HL-60 (cell line): ENCODE measurements at places on chromosomes 3 and 15.

GRCh38 chr15:47908950-47909670 lies 191.8 kb downstream of the SEMA6D start:
- DNase-seq, result no peak

- no peak for DNase-seq
These were observed 67.6 kb upstream of the GADL1 start for GRCh38 chr3:30962084-30962483.

- DNase-seq, result no peak
These were observed 461 bp downstream of the SECISBP2L start for GRCh38 chr15:49045751-49046219.

DNA sequence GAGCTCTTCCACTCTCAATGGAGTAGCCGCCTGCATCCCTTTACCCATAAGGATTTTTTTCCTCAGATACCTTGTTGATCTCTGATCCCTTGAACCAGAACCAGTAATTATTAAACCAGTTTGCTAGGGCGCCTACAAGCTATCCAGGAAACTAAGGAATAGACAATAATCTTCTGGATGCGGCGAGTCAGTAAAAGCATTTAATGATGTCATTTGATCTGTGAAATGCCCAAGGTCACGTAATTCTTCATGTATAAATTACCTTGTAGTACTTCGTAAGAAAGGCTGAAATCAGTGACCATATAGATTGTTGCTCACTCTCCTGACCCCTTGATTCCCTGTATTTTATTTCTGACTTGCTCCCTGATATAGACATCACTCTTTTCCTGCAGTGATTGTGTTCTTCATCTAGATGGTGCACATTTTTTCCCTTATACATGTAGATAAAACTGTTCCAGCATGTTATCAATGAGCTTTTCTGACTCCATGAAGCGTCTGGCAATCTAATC lies 548.6 kb upstream of the NAALADL2 start:
- DNase-seq, result no peak

GRCh38 chr15:95591886-95592285 lies 738.6 kb upstream of the NR2F2 start:
- DNase-seq, result no peak

- DNase-seq, result no peak
These were observed 16.8 kb upstream of the FMN1 start for GRCh38 chr15:33211176-33211808.
